Sciatic nerve (tissue), 2 donors: ENCODE measurements at places on chromosomes 3 and 15.
A peak's percentile ranks its signal among the peaks of the same experiment; 100 is the strongest.

GRCh38 chr3:169430707-169431404 is 232.7 kb downstream of the MECOM start:
- no peak for DNase-seq

DNA sequence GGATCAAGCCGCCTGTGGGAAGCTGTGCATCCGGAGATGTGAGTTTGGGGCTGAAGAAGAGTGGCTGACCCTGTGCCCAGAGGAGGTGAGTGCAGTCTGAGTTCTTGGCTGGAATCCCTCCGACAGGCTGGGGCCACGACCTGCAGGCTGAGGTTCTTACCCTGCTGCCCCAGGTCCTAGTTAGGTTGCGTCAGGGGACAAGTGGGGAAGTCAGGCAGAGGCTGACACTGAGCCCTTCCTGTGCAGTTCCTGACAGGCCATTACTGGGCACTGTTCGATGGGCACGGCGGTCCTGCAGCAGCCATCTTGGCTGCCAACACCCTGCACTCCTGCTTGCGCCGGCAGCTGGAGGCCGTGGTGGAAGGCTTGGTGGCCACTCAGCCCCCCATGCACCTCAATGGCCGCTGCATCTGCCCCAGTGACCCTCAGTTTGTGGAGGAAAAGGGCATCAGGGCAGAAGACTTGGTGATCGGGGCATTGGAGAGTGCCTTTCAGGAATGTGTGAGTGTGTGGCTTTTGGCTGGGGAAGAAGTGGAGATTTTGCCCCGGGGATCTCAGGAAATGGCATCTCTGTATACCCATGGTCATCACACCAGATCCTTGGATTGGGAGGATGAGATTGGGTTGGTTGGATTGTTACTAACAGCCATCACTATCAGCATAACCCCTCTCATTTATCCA is 1.3 kb downstream of the PPM1M start:
- DNase-seq, result peak; percentile 58

DNA sequence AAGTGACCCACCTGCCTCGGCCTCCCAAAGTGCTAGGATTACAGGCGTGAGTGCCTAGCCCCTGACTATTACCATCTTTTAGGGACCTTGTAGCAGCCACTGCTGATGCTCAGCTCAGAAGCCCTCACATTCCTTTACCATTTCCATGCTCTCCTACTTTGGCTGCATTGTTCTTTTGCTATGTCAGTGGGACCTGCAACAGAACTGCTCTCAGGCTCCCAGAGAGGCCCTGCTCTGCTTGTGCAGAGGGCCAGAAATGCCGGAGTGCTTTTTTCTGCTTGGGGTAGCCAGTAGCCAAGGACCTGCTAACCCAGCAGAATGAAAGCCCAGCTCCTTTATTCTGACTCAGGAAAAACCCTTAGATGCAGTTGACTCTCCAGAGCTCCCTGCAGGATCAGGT is 18.3 kb upstream of the PROK2 start:
- DNase-seq, result no peak

- no peak for DNase-seq
Observed at GRCh38 chr3:134964226-134964625, 169.2 kb downstream of the EPHB1 start.

DNA sequence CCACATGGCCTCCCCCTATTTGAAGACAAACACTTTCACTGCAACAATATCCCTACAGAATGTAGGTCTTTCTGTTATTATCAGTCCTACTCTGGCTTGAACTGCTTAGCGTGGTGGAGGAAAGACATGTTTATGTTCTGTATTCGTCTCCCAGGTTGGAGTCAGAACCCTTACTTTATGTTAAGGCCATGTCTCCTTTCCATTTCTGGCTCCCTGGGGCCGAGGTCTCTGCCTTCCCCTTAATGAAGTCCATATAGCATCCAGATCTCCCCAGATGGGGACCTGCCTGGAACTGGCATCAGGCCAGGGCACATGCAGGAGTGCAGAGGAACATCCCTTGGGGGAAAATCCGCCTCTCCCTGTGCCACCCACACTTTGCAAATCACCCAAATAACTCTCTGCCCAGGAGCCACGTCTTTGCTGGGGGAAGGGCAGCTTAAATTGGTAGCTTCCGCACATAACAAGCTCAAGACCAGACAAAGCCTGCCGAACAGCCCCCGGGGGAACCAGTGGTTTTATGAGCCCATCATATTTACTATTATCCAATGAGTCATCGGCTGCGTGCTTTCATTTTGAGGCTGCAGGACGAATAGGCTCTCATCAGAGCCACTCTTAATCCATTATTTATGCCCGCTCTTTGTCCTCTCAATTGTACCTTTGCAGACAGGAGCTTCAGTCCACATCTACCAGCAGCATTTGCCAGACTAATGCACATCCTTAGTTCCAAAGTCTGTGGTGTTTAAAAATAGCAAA is 237.0 kb downstream of the UACA start:
- peak; percentile 77 for DNase-seq

DNA sequence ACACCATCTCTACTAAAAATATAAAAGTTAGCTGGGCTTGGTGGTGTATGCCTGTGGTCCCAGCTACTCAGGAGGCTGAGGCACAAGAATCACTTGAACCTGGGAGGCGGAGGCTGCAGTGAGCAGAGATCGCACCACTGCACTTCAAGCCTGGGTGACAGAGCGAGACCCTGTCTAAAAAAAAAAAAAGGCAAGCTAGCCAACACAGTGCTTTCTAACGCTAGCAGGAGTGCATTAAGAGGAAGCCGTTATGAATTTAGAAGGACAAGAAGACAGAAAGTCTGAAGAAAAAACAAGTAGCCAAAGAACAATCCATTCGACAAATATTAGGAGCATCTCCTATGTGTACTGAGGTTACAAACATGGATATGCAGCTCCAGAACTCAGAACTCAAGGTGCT is 28.6 kb downstream of the BHLHE40 start:
- no peak for DNase-seq

DNA sequence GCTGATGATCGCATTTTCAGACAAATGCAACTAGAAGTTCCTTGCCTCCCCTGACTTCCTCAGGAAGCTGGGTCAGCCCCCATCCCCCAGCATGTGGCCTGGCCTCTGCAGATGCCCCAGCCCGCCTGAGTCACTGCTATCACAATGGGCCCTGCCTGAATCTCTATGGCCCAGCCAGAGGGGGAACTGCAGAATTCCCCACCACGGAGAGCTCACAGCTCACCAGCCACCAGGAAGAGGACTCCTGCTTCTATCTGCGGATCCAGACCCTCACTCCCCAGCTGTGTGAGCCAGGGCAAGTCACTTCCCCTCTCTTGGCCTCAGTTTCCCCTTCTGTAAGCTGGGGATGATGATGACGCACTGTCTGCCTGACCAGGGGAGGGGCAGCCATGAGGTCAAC is 6.9 kb downstream of the PLXND1 start:
- DNase-seq, result no peak
